Bronchus fibroblast of lung (primary cell): ENCODE measurements at places on chromosomes 12 and 14. TPM values are rescaled to one million over a fixed set of nuclear protein-coding genes. Genes with fewer than 3 reads are reported as not detected.

SERPINA3 gene
- total RNA-seq, result 1.8 and 2.1 TPM in 2 replicates

AMN gene
- total RNA-seq, result 0.30 and 84.4 TPM in 2 replicates

TGFB3 gene
- 1.9 and 2.0 TPM in 2 replicates for total RNA-seq

ANKRD33 gene
- under 0.01 TPM in 1 of 2 replicates, not detected in the other for total RNA-seq

PDE3A gene
- total RNA-seq, result 0.34 and 0.59 TPM in 2 replicates

BDKRB1 gene
- 3.1 and 3.5 TPM in 2 replicates for total RNA-seq

ESYT1 gene
- total RNA-seq, result 249 and 252 TPM in 2 replicates

NPAS3 gene
- under 0.01 and 0.34 TPM in 2 replicates for total RNA-seq

OR4N5 gene
- total RNA-seq, result not detected in 2 replicates

ENDOU gene
- not detected in 2 replicates for total RNA-seq
